ENCODE measurements at places on chromosomes 7 and 10. TPM values are rescaled to one million over a fixed set of nuclear protein-coding genes. Genes with fewer than 3 reads are reported as not detected.

CRYGN gene
- total RNA-seq = 0.15 TPM

EBLN1 gene
- total RNA-seq = not detected

HTR5A gene
- total RNA-seq = not detected

FBXO24 gene
- total RNA-seq = 0.34 TPM

FZD8 gene
- total RNA-seq = 13.9 TPM

ZNF789 gene
- total RNA-seq = 15.4 TPM

AP4M1 gene
- 20.2 TPM for total RNA-seq

ZP3 gene
- total RNA-seq = 3.3 TPM

FOXI2 gene
- not detected for total RNA-seq

DNA sequence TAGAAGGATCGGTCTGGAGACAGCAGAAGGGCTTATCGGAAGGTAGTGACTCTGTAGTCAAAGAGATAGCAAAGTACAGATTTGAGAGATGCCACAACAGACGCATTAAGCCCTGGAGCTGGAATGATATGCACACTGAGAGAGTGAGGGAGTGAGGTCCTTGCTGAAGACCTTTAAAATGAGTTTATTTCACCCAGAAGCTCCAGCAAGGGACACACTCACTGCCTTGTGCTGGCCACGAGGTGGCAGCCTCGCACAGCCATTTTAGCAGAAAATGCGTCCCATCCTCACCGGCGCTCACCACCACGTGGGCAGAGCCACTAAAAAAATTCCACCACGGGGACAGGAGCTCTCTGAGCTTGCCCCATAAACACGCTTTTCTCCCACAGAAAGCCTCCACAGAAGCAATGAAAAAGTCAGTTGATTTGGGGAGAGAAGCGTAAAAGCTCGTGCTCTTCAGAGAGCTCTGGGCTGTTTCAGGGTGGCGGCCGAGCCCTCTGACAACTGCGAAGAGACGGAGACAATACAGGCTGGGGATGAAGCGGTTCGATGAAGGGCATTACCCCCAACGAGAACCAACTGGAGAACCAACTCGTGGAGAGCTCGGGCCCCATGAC lies 163.0 kb upstream of the KLF14 start:
- DNase-seq = peak; percentile 82

DNA sequence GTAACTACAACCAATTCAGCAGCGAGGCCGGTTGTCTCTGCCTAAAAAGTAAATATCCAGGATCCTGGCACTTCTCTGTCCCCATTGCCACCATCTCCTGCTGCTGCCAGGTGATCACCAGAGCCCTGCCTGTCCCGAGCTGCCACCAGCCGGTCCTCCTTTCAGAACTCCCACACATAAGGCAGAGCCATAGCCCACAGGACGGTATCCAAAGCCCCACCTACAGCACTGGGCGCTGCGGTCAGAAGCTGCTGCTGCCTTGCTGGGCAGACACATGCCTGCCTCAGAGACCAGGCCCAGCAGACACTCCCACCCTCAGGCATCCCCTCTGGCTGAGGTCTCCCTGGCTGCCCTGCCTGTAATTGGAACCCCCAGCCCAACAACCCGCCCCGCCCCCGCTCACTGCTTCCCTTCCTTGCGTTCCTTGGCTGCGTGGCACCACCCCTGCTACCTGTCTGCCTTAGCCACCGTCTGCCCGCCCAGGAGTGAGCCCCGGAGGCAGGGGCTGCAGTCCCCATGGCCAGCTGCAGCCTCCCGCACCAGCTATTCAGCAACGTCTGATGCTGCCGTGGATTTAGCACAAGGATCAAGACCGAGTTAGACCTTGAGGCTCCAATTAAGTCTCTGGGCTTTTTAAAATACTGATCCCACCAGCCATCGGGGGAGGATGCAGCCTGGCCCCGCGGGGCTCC lies 100.7 kb downstream of the CYTH3 start:
- no peak for DNase-seq

DNA sequence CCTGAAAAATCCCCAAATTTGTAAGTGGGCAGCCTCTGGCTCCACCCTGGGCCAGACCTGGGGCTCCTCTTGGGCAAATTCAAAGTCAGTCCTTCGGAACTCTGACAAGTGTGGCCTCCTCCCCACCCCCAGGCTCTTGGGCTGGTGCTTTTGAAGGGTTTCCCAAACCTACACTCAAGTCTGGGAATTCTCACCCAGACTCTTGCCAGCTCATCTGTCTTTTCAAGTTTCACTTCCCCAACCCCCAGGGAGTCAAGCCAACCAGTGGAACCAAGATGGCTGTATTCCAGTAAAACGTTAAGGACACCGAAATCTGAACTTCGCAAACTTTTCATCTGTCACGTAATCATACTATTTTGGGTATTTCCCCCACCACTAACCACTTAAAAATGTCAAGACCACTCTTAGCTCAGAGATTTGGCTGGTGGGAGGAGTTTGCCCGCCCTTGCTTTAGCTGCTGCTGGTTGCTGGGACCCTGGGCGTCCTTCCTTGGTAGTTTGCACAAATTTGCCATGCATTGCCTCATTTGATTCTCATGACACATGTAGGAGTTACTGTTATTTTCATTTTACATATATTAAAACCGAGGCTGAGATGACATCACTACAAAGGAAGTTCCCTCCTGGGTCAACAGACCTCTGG lies 1.7 kb upstream of the MYO1G start:
- peak; percentile 50 for DNase-seq

- no peak for DNase-seq
These were observed 46.8 kb upstream of the SLC29A3 start for GRCh38 chr10:71272056-71272771.

DNA sequence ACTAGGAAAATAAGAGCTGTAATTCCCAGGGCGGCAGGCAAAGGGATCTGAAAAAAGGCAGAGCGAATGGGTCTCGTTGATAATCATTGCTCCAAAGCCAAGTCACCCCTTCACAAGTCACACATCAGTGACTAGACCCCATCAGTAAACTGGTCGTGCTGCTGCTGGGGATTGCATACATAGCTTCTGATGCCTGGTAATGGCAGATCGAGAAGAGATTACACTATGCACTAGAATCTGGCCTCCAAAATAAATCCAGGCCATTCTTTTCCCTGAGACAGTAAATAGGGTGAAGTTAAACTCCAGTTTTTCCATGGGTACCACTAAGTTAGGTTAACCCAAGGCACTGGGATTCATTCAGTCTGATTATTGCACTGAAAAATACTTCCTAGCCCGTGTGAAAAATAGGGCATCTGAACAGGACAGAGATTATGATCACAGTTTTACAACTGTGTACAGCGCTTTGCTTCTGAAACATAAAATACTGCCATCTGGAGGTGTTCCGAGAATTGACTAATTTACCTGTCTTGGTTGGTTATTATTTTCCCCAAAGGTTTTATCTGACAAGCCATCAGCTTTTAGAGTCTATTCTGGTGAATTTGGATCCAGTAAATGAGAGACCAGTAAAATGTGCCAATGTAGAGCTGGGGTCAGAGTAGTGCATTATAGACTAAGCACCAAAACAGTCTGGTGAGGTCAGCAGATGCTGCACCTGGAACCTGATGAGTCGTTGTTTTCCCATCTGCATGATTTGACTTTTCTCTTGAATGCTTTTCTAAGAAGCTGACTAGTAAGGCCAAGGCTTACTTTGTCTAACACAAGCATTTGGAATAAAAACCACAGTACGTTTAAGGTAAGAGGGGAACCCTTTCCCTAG lies 82.9 kb upstream of the AFAP1L2 start:
- no peak for DNase-seq

DNA sequence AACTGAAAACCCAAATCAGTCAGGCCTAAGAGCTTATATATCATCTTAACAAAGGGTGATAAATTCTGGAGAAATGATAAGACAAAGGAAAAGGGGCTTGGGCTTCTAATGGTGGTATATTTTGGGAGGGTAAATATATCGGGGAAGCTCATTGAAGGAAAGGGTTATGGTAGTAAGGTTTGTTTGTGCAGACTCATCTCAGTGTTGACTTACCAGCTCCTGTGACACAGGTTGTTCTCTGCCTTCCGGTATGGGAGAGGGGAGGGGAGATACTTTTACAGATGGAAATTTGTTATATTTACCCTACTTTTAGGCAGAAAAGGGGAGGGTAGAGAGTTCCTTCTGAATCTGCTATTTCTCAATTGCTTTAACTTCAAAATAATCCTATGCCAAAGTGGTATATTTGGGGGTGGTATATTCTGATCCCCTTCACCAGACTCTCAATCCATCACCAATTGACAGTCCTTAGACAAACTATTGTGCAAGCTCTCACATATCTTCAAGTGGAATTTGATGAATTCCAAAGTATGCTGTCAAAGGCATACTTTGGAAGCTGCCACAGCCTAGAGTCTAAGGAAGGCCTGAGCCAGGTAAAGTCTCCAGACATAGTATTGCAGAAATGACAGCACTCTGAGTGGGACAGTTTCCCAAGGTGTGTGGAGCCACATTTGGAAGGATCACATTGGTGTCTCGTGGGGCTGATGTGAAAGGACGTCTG lies 13.3 kb upstream of the PAPSS2 start:
- no peak for DNase-seq

DNA sequence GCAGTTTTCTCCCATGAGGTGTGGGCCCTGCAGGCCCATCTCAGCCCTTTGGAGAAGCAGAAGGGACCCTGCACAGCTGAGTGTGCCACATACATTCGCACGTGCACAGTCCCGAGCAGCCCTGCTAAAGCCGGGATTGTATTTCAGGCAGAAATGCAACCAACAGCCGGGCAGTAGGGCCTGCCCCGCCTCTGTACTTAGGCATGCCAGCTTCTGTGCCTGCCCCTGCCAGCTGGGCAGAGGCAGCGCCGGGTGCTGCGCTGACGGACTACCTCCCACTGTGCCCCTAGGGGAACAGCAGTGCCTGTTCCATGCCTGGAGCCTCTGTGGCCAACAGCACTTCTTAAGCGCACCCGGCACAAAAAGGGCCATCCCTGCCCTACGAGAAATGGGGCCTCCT lies 170.3 kb downstream of the NEURL1 start:
- no peak for DNase-seq

DNA sequence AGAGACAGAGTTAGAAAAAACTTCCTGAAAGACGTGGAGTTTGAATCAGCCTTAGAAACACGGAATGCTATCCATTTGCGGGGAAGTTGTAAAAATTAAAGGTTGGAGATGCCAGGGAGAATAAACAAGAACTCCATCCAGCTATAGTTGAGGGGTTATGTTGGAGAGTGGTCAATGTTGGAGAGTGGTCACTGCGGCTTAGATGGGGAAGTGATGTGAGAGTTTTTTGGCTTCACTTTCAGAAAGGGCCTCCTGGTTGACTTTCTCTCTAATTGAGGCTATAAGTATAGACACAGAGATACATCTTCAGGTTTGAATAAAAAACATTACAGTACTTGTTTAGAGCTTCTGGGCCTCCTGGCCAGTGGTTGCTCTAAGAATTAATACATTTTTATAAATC lies 675 bp downstream of the CC2D2B start:
- DNase-seq = no peak

DNA sequence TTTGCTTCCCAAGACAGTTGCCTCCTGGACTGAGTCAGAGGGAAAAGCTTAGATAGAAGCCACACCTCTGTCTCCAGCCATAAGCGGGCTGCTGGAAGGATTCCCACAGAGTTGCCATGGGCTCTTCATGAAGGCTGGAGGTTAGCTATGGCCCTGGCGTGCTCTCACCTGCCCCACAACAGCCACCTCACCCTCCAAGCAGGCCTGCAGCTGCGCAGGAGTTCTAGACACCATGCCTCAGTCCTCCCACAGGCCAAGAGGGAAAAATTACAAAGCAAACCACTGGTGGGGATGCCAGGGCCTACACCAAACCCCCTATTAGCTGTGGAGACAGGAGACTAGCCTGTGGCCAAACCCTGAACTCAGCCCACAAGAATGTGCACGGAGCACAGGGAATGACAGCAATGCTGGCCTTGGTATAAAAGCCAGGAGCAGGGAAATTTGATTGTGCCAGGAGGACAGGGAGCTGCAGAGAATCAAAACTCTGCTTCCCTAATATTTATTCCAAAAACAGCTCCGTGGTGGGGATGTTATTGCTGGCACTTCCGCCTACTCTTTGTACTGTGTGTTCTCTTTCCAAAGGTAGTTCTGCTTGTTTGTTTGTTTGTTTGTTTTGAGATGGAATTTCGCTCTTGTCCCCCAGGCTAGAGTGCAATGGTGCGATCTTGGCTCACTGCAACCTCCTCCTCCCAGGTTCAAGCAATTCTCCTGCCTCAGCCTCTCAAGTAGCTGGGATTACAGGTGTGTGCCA lies 60.3 kb upstream of the STK17A start:
- no peak for DNase-seq

GRCh38 chr7:91325726-91326125 lies 61.5 kb downstream of the FZD1 start:
- no peak for DNase-seq

- DNase-seq = no peak
These were observed 64.8 kb upstream of the TFEC start for GRCh38 chr7:116095396-116095795.

- no peak for DNase-seq
These were observed 34.0 kb downstream of the GATA3 start for GRCh38 chr10:8088504-8088903.

DNA sequence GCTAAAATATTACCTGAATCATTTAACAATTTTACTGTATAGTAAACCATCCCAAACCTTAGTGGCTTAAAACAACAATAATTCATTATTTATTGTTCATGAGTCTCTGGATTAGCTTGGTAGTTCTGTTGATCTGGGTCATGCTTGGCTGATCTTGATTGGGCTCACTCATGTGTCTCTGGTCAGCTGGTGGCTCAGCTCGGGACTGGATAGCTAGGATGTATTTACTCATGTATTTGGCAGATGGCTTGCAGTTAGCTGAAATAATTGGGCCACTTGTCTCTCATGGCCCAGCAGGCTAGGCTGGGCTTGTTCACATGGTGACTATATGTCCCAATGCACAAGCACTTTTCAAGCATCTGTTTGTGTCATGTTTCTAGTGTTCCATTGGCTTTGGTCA lies 262.8 kb downstream of the BBS9 start:
- DNase-seq = no peak

GRCh38 chr7:66877577-66878300 lies 43.3 kb upstream of the TMEM248 start:
- no peak for DNase-seq

DNA sequence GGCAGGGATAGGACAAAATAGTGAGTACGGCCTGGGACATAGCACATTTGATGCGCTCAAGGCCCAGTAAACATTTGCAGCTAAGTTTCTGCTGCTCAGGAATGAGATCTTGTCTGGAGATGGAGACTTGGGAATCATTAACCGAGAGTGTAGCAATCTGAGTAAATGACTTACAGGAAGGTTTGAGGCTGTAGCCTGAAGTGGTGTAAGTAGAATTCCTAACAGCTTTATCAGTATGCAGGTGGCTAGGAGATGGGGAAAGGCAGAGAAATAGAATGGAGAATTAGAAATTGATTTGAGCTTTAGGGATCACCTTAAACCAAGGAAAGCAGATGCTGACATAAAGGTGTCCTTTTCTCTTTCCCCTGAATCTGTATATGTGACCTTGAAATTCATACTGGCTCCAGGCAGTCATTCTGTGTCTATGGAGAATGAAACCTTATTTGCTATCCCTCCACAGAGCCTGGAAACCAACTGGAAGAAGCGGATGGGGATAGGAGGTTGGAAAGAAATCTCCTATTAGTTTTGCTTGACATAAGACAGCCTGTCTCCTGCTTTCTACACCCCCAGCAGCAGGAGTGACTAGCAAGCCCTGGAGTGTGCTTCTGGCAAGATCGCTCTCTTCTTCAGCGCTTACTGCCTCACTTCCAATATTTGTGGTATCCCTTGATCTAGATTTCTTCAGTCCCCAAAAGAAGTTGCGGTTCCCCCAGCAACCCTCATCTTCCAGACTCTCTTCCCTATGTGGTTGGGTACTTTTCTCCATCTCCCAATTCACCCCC lies 6.4 kb upstream of the PON2 start:
- DNase-seq = no peak

Data from left colon (tissue), 2 donors.